ENCODE measurements at places on chromosomes 12 and 14. TPM values are rescaled to one million over a fixed set of nuclear protein-coding genes. Genes with fewer than 3 reads are reported as not detected.

Gene SMIM41
- not detected for total RNA-seq

Gene LRP10
- 88.5 TPM for total RNA-seq

- H3K36me3 ChIP-seq, result peaks cover 29% of the 10 kb centered on the region
- no peaks in the 10 kb centered on the region for H3K27me3 ChIP-seq
- H3K4me1 ChIP-seq, result peaks cover 25% of the 10 kb centered on the region
- DNase-seq, result no peak
- no peak overlapping the region for H3K27ac ChIP-seq
Measured at GRCh38 chr14:103421556-103421955, 36.3 kb downstream of the MARK3 start.

Gene ERP27
- 8.5 TPM for total RNA-seq

Gene TEX52
- not detected for total RNA-seq

Gene ITGB7
- total RNA-seq, result 780 TPM

DNA sequence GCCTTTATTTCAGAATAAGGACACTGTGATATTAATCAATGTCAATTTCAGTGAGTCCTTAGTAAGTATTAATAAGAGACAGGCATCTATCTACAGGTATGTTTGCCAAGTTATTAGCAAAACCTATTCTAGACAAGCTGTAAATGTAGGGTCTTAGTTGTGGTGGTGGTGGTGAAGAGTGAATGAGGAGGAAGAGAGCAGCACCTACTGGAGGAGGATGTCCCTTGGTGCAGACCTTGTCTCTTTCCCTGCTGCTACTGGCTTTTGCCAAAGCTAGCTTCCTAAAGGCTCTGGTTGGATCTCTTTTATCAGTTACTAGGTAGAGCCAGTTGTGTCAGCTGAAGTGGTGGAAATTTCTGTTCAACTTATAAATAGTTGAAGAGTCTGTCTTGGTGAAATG lies 304.8 kb upstream of the ATP2B1 start:
- no peaks in the 10 kb centered on the region for H3K4me1 ChIP-seq
- H3K36me3 ChIP-seq, result no peaks in the 10 kb centered on the region
- no peak for DNase-seq
- H3K27ac ChIP-seq, result no peak overlapping the region

Gene PTMS
- 47.0 TPM for total RNA-seq

GRCh38 chr14:64692189-64692985 lies 11.8 kb upstream of the PLEKHG3 start:
- no peaks in the 10 kb centered on the region for H3K27me3 ChIP-seq
- DNase-seq, result no peak
- no peaks in the 10 kb centered on the region for H3K36me3 ChIP-seq
- H3K4me1 ChIP-seq, result peaks cover 68% of the 10 kb centered on the region
- no peak overlapping the region for H3K4me3 ChIP-seq

GRCh38 chr14:100541621-100542560 lies 45.3 kb downstream of the BEGAIN start:
- H3K27ac ChIP-seq, result no peak overlapping the region
- H3K36me3 ChIP-seq, result no peaks in the 10 kb centered on the region
- DNase-seq, result no peak
- H3K4me1 ChIP-seq, result peaks cover 14% of the 10 kb centered on the region
- H3K27me3 ChIP-seq, result no peaks in the 10 kb centered on the region
- no peak overlapping the region for H3K4me3 ChIP-seq

DNA sequence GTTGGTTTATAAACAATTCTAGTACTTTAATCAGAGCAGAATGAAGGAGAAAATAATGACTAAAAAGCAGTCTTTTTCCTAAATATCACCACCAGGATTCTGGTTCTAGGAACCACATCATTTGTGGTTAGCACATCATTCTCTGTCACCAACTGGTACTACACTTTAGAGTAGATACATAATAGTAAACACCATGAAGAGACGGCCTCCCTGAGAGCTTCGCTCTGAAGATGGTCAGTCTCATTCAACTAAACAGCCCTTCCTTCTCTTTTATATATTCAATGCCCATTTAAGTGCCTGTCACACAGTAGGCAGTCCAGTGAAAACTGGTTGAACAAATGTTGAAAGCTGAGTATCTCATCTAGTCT lies 10.9 kb downstream of the SLC38A2 start:
- H3K4me1 ChIP-seq, result peaks cover 57% of the 10 kb centered on the region
- H3K36me3 ChIP-seq, result peaks cover 80% of the 10 kb centered on the region
- H3K27me3 ChIP-seq, result no peaks in the 10 kb centered on the region

Gene WDR89
- total RNA-seq, result 21.9 TPM

DNA sequence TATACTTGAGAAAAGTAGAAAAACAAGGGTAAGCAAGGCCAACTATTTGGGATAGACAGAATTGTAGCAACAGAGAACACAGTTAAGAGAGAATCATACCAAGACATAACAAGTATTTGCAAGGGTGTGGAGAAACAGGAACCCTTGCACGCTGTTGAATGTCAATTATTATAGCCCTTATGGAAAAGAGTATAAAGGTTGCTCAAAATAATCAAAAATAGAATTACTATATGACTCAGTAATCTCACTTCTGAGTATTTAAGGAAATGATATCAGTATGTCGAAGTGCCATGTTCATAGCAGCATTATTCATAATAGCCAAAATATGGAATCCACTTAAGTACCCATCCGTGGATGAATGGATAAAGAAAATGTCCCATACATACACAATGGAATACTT lies 193.3 kb downstream of the PHLDA1 start:
- DNase-seq, result no peak
- no peak overlapping the region for H3K27ac ChIP-seq

DNA sequence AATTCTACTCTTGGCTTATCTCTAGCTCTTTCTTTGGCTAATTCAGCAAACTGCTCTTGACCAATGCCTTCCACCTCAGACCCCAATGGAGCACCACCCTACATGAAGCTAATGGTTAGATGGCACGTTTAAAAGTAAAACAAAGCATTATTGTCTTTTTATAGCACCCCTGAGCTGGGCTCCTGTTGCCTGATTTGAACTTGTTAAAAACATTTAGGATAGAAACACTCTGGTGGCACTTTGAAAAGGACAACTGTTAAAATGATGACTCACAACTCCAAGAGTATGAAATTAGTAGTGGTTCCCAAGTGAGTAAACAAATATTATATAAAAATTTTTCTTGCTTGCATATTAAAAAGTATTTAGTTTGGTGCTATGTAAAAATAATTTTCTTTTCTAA lies 299.6 kb upstream of the DCN start:
- H3K4me3 ChIP-seq, result no peak overlapping the region
- H3K4me1 ChIP-seq, result no peaks in the 10 kb centered on the region
- H3K27me3 ChIP-seq, result no peaks in the 10 kb centered on the region
- DNase-seq, result no peak
- no peaks in the 10 kb centered on the region for H3K36me3 ChIP-seq

DNA sequence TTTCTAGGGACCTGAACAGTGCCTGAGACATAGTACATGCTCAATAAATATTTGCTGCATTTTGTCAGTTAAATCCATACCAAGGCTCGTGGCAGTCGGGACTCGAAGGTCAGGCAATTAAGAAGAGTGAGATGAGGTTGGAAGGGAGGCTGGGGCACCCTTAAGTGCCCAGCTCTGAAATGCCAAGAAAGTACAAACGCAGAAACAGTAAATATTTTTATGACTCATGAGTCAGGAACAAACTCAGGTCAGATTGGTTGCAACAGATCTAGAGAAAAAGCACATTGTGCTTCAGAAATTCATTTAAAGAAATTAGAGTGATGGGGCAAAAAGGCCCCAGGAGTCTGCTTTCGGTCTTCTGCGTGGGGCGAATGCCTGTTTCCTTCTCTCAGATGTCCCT lies 83.0 kb upstream of the FZD10 start:
- no peak overlapping the region for H3K4me3 ChIP-seq
- H3K36me3 ChIP-seq, result no peaks in the 10 kb centered on the region

DNA sequence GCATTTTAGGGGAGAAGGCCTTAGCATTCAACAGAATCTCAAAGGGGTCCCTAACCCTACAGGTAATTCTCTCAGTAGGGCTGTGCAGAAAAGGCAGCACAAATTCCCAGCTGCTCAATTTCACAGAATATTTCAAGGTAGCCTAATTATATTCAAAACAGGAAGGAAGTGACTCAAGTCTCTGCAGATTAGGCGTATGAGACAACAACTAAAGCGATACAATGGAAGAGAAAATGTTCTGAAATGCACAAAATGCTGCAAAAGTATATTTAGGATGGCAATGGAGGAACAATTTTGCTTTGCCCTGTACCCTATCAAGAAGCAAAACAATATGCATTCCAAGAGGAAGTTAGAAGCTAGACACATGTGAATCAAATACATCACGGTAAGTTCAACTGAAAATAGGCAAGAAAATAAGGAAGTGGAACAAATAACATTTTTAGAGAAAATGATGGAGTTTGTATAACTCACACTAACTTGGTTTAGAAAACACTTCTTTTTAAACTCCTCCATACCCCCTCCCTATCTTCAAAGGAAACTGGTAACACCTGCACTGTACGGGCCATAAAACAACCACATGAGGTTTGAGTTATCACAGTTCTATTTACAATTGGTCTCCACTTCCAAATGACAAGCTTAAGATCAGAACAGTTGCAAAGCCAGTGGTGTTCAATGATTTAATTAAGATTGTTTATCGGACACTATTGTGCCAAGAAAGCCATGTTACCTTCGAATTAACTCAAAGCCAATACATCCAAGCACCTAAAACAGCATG lies 1.6 kb downstream of the GIT2 start:
- peak overlapping the region; percentile 99 for H3K4me3 ChIP-seq
- H3K27ac ChIP-seq, result peak overlapping the region; percentile 94
- peaks cover 62% of the 10 kb centered on the region for H3K4me1 ChIP-seq
